ENCODE measurements at places on chromosomes 3 and 15. TPM values are rescaled to one million over a fixed set of nuclear protein-coding genes. Genes with fewer than 3 reads are reported as not detected.

Gene MYL3
- total RNA-seq, result 0.07 TPM

Gene GOLGA8R
- 0.19 TPM for total RNA-seq

Gene ANKUB1
- total RNA-seq, result not detected

Gene SCAANT1
- not detected for total RNA-seq

Gene CGNL1
- total RNA-seq, result 0.55 TPM
